ENCODE measurements at places on chromosomes 4 and X.
A peak's percentile ranks its signal among the peaks of the same experiment; 100 is the strongest.

GRCh38 chrX:83108278-83108677 is 399.8 kb upstream of the POU3F4 start:
- DNase-seq: no peak

DNA sequence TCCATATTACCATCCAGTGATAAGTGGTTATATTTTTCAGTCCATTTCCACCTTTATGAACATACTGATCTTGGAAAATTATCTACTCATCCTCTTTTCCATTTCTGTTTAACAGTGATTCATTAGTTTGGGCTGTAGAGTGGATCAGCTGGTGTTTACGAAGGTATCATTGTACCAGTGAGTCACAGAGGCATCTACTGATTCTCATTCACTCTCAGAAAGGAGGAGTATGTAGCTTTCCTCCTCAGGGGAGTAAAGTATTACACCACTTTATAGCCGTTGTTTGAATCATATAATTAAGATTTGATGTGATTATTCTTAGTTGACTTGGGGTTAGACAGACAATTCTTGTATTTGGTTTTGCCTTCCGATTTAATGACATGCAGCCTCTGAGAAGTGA is 74.7 kb downstream of the GALNT7 start:
- no peak for DNase-seq

DNA sequence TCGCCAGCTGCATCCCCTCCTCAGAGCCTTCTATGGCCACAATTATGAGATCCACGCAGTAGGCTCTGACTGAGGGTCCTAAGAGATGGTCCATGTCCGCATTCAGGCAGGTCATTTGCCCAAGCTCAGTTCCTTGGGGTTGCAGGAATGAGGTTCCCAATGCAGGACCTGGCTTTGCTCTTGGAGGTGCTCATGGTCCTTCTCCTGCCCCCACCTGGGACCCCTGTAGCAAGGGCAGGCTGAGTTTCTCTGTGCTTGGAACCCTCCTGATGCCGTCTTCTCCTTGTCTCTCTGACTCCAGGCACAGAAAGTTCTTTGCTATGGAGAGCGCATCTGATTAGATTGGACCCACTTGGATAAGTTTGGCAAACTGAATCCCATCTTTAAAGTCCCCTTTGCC is 16.5 kb upstream of the SHOX start:
- DNase-seq: no peak

DNA sequence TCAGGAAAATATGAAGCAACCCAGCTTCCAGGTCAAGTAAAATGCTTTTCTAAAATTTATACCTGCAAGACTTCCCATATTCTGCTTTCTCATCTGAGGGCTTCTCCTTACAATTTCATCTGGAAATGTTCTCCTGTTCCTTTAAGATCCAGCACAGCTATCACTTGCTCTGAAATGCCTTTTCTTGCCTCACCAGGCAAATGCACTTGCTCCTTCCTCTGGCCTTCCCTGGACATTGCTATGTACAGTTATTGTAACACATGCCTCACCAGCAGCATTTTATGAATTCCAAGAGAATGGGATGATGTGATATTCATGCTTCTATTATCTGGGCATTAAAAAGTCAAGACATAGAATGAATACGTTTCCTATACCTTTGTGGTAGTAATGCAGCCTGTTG is 842.1 kb upstream of the INTU start:
- DNase-seq: no peak

DNA sequence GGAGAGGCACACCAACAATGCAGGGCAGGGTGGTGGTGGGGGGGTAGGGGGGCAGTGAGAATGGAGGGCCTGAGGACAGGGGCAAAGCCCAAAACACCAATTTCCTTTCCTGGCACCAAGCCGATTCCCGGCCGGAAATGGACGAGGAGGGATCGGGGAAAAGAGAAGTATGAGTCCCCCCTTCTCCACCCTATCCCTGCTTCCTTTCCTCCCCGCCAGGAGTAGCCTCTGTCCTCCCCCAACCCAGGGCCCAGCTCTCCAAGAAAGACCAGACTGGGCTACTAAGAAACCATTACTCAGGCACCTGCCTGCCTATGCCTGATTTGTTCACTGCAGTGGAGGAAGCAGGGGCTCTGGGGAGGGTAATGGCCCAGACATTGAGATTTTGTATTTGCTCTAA is 402 bp downstream of the CCDC120 start:
- no peak for DNase-seq

GRCh38 chrX:41802958-41803357 is 79.0 kb downstream of the GPR82 start:
- DNase-seq: no peak

DNA sequence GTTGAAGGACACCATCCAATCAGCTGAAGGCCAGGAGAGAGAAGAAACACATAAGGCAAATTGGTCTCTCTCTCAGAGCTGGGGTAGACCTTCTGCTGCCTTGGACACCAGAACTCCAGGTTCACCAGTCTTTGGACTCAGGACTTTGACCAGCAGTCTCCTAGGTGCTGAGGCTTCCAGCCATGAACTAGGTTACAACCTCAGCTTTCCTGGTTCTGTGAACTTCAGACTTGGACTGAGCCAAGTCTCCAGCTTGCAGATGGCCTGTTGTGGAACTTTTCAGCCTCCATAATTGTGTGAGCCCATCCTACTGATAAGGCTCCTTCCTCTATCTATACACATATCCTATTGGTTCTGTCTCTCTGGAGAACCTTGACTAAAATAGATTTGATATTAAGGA is 20.6 kb upstream of the BBS12 start:
- DNase-seq: no peak

- no peak for DNase-seq
These were observed 415.0 kb downstream of the BCOR start for GRCh38 chrX:39682778-39683177.

GRCh38 chr4:7771056-7771455 is 168.6 kb downstream of the AFAP1 start:
- no peak for DNase-seq

DNA sequence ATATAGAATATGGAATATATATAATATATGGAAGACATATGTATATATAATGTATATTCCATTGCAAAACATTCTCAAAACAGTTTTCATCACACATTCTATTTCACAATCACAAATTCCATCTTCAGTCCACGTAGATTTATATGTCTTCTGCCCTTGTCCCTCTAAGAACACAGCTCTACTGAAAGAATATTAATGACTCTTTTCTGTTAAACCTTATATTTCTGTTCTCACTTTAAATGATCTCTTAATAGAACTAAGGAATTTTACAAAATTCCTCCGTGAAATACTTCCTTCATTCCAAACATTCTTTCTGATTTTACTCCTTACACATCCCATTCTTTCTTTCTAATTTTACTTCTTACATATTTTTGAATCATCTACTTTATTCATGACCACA is 1043.1 kb upstream of the PABPC4L start:
- DNase-seq: no peak

DNA sequence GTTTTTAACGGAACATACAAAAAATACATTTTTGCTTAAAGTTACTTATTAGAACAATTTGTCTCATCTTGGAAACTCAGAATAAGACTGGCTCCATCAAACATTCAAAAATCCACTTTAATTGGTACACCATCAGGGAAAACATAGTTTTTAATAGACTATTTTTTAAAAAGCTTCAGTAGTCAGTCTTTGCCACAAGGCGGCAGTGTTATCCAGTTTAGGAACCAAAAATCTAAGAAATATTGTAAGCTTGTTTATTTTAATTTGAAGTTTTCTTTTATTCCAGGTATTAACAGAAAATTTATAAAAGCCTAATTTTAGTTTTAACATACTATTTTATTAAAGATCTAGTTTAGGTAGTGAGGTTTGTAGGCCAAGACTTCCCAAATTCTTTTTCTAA is 107.7 kb downstream of the APOOL start:
- no peak for DNase-seq

- DNase-seq: no peak
These were observed 1.1 kb downstream of the MSL3 start for GRCh38 chrX:11759172-11759460.

DNA sequence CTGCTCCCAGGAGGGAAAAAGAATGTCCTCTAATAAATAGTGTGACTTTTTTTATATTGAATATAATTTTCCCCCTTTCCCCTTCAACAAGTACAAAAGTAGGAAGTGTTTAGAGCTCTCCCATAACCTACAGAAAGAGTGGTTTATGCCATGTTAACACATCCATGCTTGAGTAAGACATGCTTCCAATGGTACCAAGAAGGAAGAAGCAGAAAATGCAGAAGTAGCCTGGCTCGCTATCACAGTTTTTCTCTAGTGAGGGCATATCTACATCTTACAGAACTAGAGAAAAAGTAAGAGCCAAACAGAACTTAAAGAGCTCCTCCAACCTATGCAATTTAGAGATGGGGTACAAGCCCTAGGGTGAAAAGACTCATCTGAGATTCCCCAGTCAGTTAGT is 82.5 kb downstream of the ARHGEF9 start:
- DNase-seq: no peak

- no peak for DNase-seq
These were observed 316.3 kb downstream of the TMA16 start for GRCh38 chr4:163810755-163811154.

DNA sequence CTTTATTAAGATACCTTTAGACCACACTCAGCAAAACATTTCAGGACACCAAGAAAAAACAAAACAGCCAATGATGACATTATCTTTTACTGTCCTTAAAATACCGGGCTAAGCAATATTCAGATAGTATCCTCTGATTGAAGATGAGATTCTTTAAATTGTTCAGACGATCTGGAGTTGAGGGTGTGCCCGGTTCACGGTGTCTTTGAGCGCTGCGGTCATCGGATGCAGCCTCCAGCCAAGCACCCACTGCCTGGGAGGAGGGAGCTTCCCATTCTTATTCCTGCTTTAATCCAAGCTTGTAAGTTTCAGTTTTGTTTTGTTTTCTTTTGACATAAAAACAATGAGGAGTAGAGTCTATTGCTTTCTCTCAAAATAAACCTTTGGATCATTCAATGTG is 14.1 kb downstream of the FAM149A start:
- DNase-seq: no peak

- no peak for DNase-seq
These were observed 69.2 kb downstream of the GALNT7 start for GRCh38 chr4:173237762-173238161.

- no peak for DNase-seq
These were observed 1.2 kb downstream of the ATP10D start for GRCh38 chr4:47486231-47486673.

- no peak for DNase-seq
These were observed 13.3 kb upstream of the DUSP9 start for GRCh38 chrX:153633607-153634180.

- peak; percentile 55 for DNase-seq
These were observed 63.8 kb upstream of the ATOH1 start for GRCh38 chr4:93764639-93765246.

DNA sequence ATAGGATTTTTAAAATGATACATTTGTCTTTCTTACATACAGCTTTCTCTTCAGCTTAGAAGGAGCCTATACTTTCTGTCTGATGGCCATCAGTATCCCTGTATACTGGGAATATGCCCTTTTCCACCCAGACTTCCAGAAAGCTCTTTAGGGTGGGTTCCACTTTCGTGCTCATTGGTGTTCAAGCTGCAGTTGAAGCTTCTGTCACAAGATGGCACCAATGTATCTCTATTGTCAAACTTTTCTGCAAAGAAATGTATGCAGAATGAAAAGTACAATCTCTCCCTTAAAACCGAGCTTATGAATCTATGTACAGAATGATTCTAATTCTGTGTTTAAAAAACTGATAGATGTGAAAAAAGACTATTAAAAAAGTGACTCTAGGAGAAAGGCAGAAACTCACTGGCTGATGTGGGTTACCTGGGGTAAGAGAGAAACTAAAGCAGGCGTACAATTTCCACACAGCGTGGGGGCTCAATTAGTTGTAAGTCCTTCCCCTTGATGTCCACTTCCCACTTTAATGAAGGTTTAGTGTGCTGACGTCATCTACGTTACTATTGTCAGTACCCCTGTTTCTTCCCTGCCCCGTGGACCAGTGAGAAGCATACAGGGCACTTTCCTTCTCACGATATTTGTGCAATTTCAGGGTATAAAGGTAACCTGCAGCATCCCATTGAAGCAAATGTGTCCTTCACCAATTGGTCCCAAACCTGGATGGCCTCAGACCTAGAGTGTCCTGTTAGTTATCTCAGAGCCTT is 57.3 kb upstream of the TCEAL2 start:
- peak; percentile 11 for DNase-seq

DNA sequence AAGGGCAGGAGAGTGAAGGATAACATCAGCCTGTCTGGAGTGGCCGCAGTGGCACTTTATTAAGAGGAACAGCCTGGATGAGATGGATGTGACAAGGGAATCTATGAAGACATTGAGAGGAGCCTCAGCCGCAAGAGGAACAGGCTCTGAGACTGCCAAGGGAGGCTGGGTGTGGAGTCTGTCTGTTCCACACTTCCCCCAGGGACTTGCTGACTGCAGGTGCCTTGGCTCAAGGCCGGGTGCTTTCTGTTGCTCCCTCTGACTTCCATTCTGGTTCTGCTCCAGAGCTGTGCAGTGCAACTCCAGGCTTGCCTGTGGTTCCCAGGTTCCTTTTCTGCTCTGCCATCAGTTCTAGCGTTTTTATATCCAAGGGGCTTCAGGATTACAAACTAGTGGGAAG is 54.6 kb downstream of the FRMPD3 start:
- DNase-seq: no peak

GRCh38 chrX:22118161-22118830 is 86.2 kb downstream of the PHEX start:
- no peak for DNase-seq

DNA sequence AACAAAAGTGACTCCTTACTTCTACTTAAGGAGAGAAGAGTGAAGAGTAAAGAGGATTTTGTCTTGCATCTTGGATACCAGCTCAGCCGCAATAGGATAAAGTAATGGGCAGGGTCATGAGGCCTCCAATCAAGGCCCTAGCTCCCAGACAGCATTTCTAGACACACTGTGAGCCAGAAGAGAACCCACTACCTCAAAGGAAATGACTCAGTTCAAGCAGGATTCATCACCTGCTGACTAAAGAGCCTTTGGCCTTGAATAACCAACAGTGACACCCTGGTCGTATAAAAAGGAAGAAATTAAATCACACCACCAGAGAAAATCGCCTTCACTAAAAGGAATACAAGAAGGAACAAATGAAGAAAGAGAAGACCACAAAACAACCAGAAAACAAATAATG is 416.1 kb downstream of the PCDH18 start:
- no peak for DNase-seq

GRCh38 chr4:165191814-165192499 is 15.4 kb upstream of the KLHL2 start:
- DNase-seq: no peak

DNA sequence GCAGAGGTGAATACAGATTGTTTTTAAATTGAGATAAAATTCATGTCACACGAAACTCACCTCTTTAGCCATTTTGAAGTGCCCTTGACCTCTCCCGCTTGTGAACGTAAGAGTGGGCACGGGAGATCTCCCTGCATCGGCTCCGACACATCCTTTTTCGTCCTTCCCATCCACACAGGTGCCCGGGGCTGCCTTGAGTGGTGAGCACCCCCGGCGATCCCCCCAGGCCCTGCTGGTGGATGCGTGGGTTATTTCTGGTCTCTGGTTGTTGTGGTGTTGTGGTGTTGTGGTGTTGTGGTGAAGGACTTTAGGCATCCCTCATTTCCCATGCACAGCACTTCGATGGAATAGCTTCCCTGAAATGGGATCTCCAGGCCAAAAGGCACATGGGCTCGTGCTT is 46.1 kb downstream of the PSAPL1 start:
- DNase-seq: no peak

- no peak for DNase-seq
These were observed 431.8 kb upstream of the HTR2C start for GRCh38 chrX:114152130-114152529.
